ENCODE measurements at places on chromosomes 2 and 18.

DNA sequence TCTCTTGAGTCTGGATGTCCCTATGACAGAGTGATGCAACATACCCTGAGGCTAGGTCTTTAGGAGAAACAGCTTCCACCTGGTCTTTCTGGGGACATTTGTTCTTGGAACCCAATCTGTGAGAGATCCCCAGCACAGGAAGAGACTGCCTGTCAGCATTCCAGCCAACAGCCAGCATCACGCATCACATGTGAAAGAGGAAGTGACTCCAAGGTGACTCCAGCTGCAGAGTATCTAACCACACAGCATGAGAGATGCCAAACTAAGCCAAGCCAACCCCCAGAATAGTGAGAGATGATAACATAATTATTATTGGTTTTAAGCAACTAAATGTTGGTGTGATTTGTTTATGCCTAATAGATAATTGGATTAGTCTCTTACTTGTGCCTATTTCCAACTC lies 35.7 kb downstream of the C18orf63 start:
- DNase-seq = peak; percentile 61

DNA sequence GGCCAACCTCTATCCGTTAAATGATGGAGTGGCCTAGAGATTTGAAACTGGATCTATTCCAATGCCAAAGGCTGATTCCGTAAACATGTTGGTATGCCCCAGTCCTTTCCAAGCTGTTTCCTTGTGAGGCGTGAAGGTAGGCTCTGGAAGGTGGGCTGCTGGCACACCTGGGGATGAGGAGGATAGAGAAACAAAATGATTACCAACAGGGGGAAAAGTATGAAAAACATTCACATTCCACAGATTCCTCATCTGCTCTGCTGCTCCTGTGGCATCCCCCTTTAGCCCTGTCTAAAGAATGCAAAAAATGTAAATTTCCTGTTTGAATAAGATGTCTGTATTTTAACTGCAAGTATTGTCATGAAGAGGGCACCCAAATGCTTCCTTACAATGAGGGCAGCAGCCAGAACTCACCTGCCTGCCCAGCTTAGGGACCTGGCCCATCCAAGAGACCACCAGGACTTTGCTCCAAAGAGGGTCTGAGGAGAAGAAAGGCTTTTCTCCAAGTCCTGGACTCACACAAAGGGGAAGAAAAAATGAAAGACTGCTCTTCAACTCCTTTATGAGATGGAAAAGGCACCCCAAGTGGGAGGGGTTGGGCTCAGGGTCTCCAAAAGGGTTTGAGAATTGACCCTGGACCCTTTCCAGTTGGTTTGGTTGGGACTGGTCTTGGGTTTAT lies 132.3 kb upstream of the PELI1 start:
- DNase-seq = peak; percentile 67

GRCh38 chr2:127950264-127950663 lies 64.5 kb upstream of the AMMECR1L start:
- DNase-seq = no peak

- DNase-seq = no peak
Measured at GRCh38 chr2:190856985-190857384, 23.6 kb upstream of the GLS start.

GRCh38 chr2:134393075-134393461 lies 139.2 kb downstream of the MGAT5 start:
- no peak for DNase-seq

GRCh38 chr2:11406958-11407381 lies 59.0 kb downstream of the E2F6 start:
- peak; percentile 95 for DNase-seq

DNA sequence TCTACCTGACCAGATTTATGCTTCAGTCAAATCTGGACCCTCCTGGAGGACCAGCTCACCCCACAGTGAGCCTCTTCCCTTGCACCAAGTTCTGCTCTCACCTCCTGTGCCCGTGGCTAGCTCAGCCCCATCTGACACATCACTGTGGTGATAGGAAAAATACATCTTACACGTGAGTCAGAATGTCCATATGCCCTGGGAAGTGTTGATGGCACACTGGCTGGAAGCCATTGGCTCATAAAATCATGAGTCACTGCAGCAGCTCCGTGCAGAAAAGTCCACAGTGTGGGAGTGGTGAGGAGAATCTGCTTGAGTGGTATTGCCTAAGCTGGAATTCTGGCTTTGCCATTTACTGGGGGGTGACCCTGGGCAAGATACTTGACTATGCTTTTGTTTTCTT lies 42.6 kb upstream of the RAPGEF4 start:
- DNase-seq = peak; percentile 98

DNA sequence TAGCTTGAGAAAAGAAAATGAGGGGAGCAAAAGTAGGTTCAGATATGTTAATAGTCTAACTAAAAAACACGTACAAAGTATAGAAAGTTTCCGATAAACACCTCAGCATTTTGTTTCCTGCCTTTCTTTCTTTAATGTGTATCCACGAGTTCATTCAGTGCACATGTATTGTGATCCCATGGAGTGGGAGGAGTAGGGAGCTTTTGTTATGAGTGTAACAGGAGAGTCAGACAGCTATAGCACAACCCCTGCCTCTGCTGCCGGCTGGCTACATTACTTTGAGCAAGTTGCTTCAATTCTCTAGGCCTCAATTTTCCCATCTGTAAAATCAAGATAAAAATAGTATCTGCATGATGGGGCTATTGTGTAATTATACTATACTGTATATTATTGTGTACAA lies 249.2 kb upstream of the FIGN start:
- no peak for DNase-seq

DNA sequence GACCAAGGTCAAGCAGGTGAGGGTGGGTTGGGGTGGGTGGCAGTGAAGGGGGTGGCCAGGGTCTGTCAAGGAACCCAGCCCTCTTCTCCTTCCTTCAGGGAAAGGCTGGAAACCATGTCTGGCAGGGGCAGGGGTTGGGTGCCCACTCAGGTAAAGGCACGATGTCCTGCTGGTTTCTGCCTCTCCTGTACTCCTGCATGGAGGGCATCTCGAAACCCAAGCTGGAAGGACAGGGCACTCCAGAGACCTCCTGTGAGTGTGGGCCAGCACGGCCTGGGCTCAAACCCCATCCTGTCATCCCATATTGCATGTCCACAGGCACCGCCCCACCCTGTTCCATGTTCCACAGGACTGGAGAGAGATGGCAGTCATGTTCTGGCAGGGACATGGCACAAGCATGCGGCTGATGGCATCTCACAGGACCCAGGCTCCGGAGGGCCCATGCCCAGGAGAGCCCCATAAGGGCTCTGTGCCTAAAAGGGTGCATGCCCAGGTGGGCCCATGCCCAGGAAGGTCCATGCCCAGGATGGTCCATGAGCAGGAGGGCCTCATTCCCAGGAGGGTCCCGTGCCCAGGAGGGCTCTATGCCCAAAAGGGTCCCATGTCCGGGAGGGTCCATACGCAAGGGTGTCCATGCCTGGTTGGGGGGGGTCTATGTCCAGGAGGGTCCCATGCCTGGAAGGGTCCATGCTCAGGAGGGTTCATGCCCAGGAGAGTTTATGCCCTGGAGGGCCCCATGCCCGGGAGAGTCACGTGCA lies 6.4 kb downstream of the GPR35 start:
- no peak for DNase-seq

GRCh38 chr2:65026704-65027464 lies 29.3 kb upstream of the CEP68 start:
- no peak for DNase-seq

DNA sequence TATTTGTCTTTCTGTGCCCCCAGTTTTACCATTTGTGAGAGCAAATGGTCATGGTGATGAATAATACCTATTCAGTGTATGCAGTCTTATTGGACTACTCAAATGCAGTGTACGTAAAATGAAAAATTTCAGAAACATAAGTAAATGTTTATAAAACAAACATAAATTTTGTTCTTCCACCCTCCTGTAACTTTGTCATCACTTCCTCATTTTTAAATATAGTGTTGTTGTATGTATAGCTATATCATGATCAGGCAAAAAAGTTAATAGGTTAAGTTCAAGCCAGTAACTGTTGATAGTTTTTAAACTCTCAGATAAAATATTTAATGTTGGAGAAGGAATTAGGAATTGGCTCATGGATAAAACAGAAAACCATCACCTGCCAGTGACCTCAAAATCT lies 93.2 kb downstream of the KLF7 start:
- no peak for DNase-seq

DNA sequence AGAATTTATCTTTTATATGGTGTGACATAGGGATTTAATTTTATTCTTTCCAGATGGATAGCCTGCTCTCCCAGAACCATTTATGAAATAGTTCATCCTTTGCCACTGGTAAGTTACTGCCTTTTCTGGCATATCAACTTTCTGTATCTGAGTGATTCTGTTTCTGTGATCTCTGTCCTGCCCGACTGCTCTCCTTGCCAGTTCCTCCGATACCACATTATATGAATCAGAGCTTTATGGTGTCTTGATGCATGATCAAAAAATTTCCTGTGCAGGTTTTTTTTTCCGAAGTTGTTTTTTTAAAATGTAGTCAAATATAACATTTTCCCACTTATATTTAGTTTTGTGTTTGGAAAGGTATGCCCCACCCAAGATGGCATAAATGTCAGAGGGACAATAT lies 242.5 kb downstream of the CYP26B1 start:
- no peak for DNase-seq

DNA sequence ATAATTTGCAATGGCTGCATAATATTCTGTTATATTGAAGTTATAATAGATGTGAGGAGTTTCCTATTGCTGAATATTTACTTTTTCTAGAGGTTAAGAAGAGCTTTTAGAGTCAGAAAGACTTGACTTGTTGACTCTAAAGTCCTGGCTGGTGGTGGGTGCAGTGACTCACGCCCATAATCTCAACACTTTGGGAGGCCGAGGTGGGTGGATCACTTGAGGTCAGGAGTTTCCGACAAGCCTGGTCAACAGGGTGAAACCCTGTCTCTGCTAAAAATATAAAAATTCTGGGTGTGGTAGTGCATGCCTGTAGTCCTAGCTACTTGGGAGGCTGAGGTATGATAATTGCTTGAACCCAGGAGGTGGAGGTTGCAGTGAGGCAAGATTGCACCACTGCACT lies 33.9 kb upstream of the ATIC start:
- no peak for DNase-seq

DNA sequence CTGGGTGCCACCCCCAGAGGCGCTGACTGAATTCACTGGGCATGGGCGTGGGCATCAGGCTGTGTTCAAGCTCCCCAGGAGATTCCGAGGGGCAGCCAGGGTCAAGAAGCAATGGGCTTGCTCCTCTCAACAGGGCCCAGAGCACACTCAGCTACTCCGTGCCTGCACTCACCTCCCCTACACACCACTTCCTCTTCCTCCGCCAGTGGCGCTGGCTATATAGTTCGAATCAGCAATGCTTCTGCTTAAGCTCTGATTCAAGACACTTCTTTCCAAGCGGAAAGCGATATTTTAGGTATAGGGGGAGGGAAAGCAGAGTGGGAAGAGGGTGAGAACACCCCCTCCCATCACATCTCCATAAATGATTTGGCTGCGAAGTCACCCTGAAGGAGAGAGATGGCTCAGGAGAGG lies 42.1 kb downstream of the CRACDL start:
- DNase-seq = no peak

DNA sequence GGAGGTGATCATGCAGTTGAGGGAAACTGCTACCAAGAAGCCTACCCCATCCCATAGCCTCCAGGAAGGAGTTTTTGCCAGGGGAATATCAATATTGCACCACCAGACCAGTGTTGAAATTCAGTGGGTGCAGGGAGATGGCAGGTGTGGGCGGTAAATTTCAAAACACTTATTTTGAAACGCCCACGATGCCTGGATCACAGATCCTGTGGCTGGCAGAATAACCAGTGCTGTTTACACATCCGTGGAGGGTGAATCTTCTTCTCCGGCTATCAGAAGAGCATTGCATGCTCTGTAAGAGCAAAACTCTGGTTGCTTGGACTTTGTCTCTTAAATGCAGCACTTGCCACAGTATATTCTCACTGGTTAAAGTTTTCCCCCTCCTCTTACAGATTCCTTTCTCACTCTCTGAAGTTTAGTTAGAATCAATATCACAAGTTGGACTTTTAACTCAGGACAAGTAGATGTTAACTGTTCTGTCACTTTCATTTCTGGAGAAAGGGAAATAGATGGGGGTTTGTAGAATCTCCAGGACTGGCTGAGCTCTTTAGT lies 70.5 kb upstream of the ZCCHC2 start:
- no peak for DNase-seq

DNA sequence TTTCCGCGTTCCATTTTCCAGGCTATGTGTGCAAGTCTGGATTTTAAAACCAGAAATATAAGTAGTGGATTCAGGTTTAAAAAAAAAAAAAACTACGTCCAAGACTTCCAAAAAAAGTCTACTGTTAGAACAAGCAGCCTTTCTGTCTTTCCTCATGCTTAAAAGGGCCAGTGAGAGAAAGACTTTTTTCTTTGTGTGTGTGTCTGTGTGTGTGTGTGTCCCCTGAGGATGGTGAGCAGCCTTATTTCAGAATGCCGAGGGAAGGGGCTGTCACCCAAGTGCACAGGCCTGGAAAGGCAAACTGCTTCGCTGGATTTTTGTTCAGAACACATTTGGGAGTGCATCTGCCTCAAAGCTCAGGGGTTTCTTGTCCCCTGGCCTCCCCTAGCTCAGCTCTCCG lies 98.8 kb downstream of the ZBTB7C start:
- no peak for DNase-seq

GRCh38 chr2:108554528-108554927 lies 20.3 kb downstream of the LIMS1 start:
- DNase-seq = no peak

- DNase-seq = no peak
Measured at GRCh38 chr2:61853086-61853846, 594 bp downstream of the FAM161A start.

DNA sequence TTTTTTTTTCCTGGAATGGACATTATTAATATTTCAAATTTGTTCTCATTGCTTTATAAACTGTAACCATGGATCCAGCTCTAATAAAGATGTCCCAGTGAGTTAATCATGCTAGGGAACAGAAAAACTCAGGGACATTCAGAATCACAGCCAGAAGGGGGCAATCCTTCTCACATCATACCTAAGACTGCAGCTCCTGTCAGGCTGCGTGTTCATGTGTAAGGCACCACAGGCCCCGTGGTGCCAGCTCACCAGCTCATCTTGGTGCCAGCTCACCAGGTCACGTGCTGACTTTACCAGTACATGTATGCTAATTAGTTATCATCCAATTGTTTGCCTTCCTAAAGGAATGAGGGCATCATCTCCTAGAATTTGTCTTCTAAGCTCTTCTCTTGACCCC lies 84.7 kb upstream of the NEDD4L start:
- peak; percentile 60 for DNase-seq

DNA sequence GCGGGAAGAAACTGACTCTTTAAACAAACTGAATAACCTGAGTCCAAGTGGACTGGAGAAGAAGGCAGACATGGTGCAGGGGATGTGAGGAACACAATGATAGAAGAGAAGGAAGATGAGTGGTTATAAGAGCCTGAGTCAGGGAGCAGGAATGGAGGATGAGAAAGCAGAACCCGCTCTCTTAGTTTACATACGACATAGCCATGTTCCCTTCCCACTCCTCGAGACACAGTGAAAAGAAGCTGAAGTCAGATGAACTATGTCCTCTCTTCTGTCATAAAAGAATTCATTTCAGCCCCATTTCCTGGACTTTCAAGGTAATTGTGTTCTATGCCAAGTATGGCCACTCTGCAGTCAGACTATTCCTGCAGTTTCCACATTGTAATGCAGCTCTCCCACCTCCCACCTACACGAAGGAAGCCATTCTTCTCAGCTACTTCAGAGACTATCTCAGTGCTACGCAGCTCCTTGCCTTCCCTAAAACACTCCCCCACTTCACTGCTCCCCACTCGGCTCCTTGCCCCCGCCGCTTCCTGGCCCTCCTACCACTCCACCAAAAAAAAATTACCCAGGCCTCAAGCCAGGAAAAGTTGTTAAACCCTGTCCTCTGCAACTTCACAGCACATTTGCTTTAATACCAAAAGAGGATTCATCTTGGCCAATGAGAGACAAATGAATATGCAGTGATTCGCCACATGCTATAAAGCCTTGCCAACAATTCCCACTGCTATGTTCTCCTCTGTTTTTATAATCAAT lies 323.4 kb upstream of the EPHA4 start:
- DNase-seq = no peak
